ENCODE measurements at places on chromosomes 13 and 19.

DNA sequence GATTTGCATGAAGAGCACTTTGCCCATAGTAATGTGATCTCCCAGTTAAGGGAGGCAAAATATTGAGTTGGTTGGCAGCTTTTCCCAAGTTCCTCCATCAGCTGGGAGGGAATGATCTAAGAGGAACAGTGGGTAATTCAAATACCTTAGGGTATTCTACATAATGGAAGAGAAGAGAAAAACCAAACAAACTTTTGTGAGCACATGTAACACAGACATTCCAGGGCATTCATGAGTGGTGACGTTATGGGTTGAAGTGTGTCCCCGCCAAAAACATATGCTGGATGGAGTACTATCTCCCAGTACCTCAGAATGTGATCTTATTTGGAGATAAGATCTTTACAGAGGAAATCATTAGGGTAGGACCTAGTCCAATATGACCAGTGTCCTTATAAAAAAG is 220.1 kb downstream of the FOXO1 start:
- DNase-seq = no peak

DNA sequence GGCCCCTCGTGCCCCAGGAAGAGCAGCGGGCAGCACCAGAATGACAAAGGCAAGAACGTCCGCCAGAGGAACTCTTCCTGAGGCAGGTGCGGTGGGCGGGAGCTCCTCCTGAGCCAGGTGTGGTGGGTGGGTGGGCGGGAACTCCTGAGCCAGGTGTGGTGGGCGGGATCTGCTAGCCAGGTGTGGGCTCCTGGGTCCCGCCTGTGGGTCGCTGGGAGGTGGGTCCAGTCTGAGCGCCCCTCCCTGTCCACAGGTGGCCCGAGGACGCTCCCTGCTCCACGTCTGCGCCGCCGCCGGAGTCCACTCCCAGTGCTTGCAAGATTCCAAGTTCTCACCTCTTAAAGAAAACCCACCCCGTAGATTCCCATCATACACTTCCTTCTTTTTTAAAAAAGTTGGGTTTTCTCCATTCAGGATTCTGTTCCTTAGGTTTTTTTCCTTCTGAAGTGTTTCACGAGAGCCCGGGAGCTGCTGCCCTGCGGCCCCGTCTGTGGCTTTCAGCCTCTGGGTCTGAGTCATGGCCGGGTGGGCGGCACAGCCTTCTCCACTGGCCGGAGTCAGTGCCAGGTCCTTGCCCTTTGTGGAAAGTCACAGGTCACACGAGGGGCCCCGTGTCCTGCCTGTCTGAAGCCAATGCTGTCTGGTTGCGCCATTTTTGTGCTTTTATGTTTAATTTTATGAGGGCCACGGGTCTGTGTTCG is 7.0 kb upstream of the HCN2 start:
- DNase-seq = no peak

DNA sequence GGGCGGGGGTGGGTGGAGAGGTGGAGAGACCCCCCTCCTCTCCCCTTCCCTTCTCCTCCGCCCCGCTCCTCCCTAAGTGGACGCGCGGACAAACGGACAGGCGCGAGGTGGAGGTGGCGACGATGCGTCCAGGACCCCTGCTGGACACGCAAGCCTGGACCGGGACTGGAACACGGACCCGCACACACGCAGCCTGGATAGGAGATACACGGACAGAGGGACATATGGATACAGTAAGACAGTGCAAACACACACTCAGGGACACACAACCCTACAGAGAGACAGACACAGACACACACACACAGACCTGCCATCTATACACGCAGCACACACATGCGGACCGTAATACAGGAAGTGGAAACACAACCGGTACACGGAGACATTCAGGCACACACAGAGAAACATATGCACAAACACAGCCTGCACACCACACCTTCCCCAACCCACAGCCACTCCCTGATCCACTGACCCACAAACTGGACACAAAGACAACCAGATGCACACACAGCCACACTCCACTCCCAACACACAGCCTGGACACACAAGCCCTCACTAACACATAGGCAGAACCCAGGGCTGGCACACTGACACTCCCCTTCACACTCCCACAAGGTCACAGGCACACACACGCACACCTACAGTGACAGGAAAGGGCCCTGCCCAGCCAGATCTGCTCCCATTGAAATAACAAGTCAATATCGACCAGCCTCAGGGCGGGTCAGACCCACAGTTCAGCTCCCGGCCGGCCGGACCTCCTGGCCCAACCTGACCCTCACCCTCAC is 696 bp upstream of the ERFL start:
- peak; percentile 53 for DNase-seq

DNA sequence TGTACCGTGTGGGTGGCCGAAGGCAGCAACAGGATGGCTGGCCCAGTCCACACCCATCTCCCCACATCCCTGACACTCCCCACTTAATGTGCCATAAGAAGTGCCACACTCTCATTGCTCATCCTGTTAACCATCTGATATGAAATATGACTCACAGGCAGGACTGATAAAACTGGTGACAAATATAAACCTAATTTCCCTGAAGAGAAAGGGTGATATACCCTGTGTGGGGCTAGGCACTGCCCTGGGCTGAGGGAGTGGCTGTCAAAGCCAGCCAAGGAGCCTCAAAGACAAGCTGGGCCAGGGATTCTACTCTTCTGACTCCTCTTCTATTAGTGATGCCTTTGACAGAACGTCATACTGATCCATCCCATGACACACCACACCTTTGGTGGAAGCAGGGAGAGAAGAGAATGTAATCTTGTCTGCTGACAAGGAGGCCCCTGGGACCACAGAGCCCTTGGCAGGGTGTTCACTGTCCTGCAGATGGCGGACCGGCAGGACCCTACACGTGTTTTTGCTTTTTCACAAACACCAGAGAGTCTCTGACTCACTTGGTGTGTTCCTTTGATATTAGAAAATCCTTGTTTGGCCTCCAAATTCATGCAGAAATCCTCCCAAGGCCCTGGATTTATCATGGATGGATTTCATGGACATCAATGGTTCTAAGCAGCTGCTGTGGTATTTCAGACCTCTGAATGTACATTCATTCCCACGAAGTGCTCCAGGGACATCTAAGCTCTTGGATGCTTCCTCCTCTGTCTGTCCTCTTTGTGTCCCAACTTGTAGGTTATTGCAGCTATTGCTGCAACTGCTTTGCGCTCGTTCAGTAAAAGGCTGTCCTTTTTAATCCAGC is 98.0 kb upstream of the WASF3 start:
- no peak for DNase-seq

- no peak for DNase-seq
Observed at GRCh38 chr13:97879646-97880310, 73.7 kb upstream of the IPO5 start.

GRCh38 chr13:65508745-65509144 is 1721.4 kb downstream of the PCDH9 start:
- no peak for DNase-seq

GRCh38 chr19:40144947-40145748 is 46.1 kb upstream of the MAP3K10 start:
- no peak for DNase-seq

- DNase-seq = no peak
Observed at GRCh38 chr19:28134311-28134710, 1078.6 kb downstream of the UQCRFS1 start.

- DNase-seq = no peak
Observed at GRCh38 chr13:41916173-41916954, 44.5 kb downstream of the VWA8 start.

DNA sequence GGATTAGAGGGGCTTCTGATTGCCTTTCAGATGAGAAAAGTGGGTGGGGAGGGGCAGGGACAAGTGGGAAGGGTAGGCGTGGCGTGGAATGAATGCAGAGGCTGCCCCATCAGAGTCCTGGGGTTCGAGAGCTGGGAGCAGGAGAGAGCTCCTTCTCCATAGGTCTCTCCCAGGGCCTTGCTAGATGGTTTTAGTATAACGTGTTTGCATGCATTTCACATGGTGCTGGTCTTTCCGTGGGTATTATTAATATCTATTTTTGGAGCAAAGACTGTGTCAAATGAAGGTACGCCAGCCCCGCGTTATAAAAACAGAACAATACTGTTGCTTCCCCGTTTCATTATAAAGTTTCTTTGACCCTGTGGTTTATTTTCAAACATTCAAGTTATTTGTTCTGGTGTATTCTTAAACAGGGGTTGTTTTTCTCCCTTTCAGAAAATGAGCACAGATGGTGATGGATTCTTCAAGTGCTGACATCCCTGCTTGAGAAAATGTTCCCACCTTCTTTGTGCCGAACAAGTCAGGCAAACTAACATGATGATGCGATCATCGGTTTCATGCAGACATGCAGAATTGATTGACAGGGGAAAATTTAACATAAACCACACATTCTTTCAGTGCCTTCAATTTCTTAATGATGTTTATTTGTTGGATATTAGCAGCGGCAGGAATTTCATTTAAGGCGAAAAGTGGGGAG is 62.1 kb upstream of the ZNF536 start:
- DNase-seq = no peak

GRCh38 chr13:80548915-80549314 is 208.0 kb upstream of the SPRY2 start:
- DNase-seq = no peak

DNA sequence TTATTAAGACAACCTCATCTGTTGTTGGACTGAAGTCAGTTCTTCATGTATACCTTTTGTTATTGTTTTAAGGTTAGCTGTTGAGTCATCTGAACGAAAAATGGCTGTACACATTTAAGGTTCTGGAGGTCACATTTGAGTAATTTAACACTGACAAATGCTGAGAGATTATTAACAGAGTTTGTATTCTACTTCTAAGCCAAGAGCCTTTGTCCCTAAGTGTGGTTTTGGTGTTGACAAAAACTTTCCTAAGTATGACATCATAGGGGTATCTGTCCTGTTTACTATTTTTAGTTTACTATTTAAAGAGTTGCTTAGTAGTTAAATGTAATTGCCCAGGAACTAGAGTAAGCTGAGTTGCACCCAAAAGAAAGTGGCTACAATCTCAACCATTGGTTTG is 71.9 kb downstream of the CDK8 start:
- DNase-seq = no peak

GRCh38 chr13:45327253-45327955 is 13.6 kb downstream of the TPT1 start:
- no peak for DNase-seq

GRCh38 chr13:31380715-31381114 is 180.9 kb downstream of the B3GLCT start:
- no peak for DNase-seq

DNA sequence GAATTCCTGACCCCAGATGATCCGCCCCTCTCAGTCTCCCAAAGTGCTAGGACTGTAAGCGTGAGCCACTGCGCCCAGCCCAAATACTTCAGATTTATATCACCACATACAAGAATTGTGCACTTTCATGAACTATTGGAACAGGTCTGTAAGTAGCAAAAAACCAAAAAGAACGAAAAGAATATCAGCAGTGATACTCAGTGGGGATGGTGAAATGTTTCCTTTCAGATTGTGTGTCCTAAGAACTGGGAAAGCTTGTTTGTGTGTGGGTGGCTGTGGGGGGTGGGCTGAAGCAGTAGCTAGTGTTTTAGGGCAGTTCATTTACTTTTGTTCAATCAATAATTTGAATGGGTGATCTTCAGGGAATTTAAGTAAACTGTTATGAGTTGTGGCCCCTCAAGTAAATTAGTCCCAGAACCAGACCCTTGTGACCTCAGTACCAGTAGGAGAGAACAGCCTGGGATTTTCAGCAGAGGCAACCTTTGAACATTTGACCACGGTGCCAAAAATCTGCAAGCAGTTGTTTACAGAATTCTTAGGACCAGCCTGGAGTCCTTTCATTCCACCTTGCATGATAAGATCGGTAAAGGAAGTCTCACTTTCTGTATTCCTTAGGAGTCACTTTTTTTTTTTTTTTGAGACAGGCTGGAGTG is 106.6 kb downstream of the LRCH1 start:
- DNase-seq = no peak

DNA sequence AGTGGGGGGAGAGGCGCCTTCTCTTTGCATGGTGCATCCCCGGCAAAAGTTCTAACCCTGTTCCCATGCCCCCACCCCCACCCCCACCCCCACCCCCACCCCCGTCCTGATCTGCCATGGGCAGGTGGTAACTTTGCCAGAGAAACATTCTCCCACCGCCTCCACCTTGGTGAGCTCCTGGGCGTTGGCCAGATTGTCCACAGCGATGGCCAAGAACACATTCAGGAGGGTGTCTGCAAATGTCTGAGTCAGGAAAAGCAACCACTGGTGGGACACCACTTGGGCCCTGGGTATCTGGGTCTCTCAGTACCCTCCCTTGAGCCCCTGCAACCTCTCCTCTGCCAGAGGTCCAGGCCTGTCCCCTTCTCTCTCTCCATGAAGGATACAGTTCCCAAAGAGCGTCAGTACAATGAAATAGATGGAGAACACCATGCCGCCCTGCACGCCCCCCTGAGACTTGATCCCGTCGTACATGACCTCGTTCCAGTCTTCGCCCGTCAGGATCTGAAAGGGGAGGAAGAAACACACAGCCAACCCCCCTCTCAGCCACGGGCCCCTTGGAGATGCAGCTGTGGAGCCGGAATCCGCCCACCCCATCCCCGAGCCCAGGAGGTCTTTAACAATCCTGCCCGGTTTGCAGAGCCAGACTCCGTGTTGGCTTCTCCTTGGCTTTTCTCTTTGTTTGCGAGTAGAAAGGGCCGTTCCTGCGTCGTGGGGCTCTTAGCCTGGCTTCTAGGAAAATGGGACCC is 153.3 kb downstream of the IER2 start:
- DNase-seq = no peak

DNA sequence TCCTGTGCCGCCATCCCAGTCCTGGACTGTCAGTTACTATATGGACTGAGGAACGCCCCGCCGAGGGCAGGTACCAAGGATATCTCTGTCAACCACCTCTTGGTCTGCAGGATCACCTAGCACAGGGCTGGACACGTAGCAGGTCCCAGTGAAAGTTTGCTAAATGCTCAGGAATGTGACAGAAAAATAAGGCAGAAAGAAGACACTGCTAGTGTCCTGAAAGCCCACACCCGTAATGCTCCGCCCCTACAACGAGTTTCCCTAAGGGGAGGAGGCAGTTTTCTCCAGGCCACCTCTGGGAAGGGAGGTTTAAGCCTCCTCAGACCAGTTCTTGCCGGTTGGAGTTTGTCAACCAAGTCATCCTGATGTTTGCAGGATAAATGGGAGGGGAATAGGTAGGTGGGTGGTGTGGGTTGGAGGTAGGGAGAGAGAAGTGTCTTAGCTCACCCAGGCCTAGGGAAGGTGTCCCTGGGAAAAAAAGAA is 1.7 kb upstream of the SERTAD3 start:
- no peak for DNase-seq

DNA sequence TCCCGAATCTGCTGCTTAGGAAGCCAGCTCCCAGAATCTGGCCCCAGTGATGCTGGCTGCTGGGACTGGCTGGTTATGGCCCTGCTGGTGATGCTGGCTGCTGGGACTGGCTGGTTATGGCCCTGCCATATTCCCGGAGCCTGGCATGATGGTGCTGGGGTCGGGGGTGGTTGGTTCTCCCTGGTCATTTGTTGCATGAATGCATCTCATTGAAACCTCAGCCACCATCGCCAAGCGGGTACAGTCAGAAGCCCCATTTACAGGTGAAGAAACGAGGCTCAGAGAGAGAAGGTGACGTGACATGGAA is 2.1 kb downstream of the PGLYRP1 start:
- DNase-seq = no peak

GRCh38 chr13:26688286-26688685 is 72.3 kb downstream of the GPR12 start:
- no peak for DNase-seq

All from stimulated activated CD4-positive, alpha-beta T cell treated with anti-CD3 and anti-CD28 coated beads, Interleukin-15, amount 100 ng/mL, for 24 hours (primary cell).